ENCODE measurements at places on chromosomes 5 and 9. TPM values are rescaled to one million over a fixed set of nuclear protein-coding genes. Genes with fewer than 3 reads are reported as not detected.

SVEP1 gene
- 0.28 TPM for polyA plus RNA-seq

PLPP7 gene
- 5.1 TPM for polyA plus RNA-seq

NEUROG1 gene
- not detected for polyA plus RNA-seq

SLC34A3 gene
- polyA plus RNA-seq, result not detected

SLC6A18 gene
- not detected for polyA plus RNA-seq

DIRAS2 gene
- polyA plus RNA-seq, result 39.4 TPM

PCAT7 gene
- 0.53 TPM for polyA plus RNA-seq

GNAQ gene
- 312 TPM for polyA plus RNA-seq

TLE4 gene
- 4.2 TPM for polyA plus RNA-seq

SPACA9 gene
- 24.8 TPM for polyA plus RNA-seq

LCN12 gene
- not detected for polyA plus RNA-seq

ROPN1L gene
- 6.9 TPM for polyA plus RNA-seq

ACOT12 gene
- polyA plus RNA-seq, result not detected

SPTLC1 gene
- polyA plus RNA-seq, result 93.4 TPM

RGS7BP gene
- polyA plus RNA-seq, result 72.3 TPM

C5orf34 gene
- polyA plus RNA-seq, result 1.4 TPM

GRM6 gene
- 0.05 TPM for polyA plus RNA-seq

PCDH1 gene
- polyA plus RNA-seq, result 0.30 TPM

NR2F1-AS1 gene
- polyA plus RNA-seq, result 74.7 TPM

PRSS3 gene
- 26.2 TPM for polyA plus RNA-seq

MLANA gene
- polyA plus RNA-seq, result not detected

GABRA1 gene
- polyA plus RNA-seq, result 1,123 TPM

DAB2IP gene
- polyA plus RNA-seq, result 0.07 TPM

LHX3 gene
- not detected for polyA plus RNA-seq

OR1N2 gene
- not detected for polyA plus RNA-seq

GADD45G gene
- polyA plus RNA-seq, result 0.23 TPM

EFNA5 gene
- polyA plus RNA-seq, result 33.8 TPM

ZNF608 gene
- polyA plus RNA-seq, result 15.7 TPM

ANKRD34B gene
- polyA plus RNA-seq, result not detected

Measured in Purkinje cell (primary cell).